ENCODE measurements at places on chromosomes 1 and 21. TPM values are rescaled to one million over a fixed set of nuclear protein-coding genes. Genes with fewer than 3 reads are reported as not detected.

DNA sequence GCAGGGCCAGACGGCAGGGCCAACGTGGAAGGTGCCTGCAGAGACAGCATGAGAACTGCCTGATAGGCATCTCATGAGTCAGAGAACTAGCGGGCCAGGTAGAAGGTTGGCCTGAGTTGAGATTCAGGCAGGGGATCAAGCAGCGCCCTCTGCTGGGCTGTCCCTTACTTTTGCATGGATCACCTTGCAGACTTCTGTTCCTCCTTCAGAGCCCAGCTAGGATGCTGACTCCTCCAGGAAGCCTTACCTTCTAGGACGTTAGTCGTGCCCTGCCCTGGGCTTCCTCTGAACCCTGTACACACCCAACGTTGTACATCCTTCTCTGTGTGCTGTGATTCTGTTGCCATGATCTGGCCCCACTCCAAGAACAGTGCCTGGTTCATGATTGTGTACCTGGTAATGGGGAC is 231.3 kb upstream of the VAMP3 start:
- no peaks in the 10 kb centered on the region for H3K4me1 ChIP-seq
- peaks cover 5% of the 10 kb centered on the region for H3K27me3 ChIP-seq
- H3K4me3 ChIP-seq, result no peak overlapping the region
- H3K27ac ChIP-seq, result no peak overlapping the region
- H3K36me3 ChIP-seq, result no peaks in the 10 kb centered on the region
- DNase-seq, result no peak

DNA sequence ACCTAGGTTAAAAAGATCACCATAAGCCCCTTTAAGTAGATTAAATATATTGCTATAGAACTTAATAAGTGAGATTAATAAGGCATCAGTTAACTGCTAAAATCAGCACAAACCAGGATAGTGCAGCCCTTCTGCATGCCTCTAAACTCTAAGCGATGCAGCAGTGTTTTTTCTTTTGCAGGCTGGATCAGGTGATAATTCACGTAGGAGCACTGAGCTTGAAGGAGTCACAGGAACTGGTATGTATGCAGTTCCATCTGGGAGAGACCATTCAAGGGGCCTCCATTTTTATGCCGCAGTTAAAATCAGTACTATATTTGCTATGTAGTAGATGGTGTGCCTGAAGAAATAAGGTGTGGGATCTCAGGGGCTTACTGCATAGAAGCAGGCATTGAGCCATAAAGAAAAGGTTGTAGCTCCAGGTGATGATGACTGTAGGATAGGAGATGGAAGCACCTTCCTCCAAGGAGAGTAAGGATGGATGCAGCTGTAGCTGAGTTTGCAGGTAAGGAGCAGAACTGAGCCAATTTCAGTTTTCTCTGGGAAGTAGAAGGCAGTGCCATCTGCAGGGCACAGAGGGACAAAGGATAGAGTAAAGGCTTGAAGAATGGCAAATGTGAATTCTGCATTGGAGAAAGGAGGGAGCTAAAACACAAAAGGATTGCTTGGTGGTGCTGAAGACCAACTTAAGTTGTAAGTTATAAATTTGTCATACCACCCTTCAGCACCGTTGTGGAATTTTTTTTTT is 22.6 kb downstream of the NPL start:
- peaks cover 3% of the 10 kb centered on the region for H3K36me3 ChIP-seq
- no peaks in the 10 kb centered on the region for H3K27me3 ChIP-seq
- H3K4me1 ChIP-seq, result no peaks in the 10 kb centered on the region

GRCh38 chr1:226047495-226047894 is 15.0 kb upstream of the H3-3A start:
- H3K27me3 ChIP-seq, result no peaks in the 10 kb centered on the region
- no peaks in the 10 kb centered on the region for H3K4me1 ChIP-seq
- no peak for DNase-seq

DNA sequence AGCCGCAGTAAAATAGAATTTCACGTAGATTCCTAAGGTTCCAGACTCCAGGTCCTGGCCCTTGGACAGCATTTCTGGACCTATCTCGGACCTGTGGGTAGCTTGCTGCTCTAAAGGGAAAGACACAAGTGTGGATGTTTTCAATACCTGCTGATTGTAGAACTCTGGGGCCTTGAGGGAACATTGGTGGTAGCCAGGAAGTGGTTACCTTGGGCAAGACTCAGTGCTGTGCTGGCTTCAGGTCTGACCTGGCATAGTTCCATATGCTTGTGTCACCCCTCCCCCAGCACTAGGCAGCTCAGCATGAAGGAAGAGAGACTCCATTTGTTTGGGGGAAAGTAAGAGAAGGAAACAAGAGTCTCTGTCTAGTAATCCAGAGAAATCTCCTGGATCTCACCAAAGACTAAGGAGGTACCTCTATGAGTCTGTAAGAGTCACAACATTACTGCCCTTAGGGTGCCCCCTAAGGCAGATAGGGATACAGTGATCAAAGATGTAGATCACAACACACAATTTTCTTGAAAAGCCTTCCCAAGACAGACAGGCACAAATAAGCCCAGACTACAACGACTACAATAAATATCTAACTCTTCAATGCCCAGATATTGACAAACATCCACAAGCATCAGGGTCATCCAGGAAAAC is 398.8 kb downstream of the TGFB2 start:
- H3K36me3 ChIP-seq, result peaks cover 2% of the 10 kb centered on the region
- H3K4me1 ChIP-seq, result no peaks in the 10 kb centered on the region
- H3K27me3 ChIP-seq, result no peaks in the 10 kb centered on the region
- H3K4me3 ChIP-seq, result no peak overlapping the region

- peaks cover 14% of the 10 kb centered on the region for H3K36me3 ChIP-seq
- peak overlapping the region; percentile 99 for H3K4me3 ChIP-seq
- DNase-seq, result no peak
These were observed 422 bp upstream of the RSBN1 start for GRCh38 chr1:113812661-113813135.

DNA sequence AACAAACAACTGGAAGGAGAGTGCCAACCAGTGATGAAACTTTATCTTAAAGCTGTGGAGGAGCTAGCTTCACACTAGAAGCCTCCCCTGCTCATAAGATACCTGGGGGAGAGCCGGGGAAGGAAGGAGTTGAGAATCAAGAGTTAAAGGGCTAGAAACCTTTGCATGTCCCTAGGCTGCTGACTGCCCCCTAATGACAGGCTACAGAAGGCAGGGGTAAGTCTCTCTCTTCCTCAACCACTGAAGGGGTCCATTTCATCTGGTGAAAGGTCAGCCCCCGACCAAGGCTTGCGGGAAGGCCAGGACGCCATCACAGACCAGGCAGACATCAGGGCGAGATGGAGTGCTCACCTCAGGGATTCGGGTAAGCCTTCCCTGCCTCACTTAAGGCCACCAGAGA is 65.6 kb upstream of the GRHL3 start:
- H3K36me3 ChIP-seq, result no peaks in the 10 kb centered on the region
- no peak overlapping the region for H3K27ac ChIP-seq
- H3K27me3 ChIP-seq, result peaks cover 4% of the 10 kb centered on the region
- H3K4me1 ChIP-seq, result peaks cover 3% of the 10 kb centered on the region

The SLC30A2 gene
- not detected for total RNA-seq

DNA sequence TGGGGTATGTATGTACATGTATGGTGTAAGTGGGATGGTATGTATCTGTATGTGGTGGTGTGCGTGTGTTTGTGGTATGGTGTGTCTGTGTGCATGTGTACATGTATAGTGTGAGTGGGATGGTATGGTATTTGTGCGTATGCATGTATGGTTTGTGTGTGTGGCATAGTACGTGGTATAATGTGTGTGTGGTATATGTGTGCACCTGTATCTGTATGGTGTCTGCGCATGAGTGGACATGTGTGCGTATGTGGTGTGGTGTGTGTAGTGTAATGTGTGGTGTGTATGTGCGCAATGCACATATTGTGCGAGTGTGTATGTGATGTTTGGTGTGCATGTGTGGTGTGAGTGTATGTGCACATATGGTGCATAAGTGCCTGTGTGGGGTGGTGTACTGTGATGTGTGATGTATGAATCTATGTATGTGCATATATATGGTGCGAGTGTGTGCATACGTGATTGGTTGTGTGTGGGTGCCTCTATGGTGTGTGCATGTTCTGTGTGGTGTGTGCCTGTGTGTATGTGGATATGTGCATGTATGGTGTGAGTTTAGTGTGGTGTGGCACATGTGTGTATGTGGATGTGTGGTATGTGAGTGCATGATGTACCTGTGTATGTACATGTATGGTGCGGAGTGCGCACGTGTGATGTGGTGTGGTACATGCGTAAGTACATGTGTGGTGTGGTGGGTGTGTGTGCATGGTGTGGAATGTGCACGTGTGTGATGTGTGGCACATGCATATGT is 38.8 kb downstream of the WDR4 start:
- no peak for DNase-seq
- H3K4me1 ChIP-seq, result peaks cover 3% of the 10 kb centered on the region
- peaks cover 26% of the 10 kb centered on the region for H3K36me3 ChIP-seq
- no peak overlapping the region for H3K4me3 ChIP-seq
- H3K27ac ChIP-seq, result no peak overlapping the region

DNA sequence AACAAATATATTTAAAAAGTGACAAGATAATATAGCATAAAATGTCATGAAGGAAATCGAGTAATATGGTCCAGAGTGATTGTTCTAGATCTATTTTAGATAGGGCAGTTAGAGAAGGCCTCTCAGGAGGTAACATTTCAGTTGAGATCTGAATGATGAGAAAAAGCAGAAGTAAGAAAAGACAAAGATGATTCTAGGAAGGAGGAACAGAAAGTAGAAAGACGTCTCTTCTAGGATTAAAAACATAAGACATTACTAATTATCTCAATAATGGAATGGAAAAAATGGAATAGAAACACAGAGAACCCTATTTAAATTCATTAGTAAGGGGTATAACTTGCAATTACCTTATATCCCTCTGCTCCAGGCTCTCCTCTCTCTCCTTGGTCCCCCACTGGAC is 130.0 kb upstream of the ZNHIT6 start:
- no peak overlapping the region for H3K27ac ChIP-seq
- DNase-seq, result no peak
- H3K36me3 ChIP-seq, result no peaks in the 10 kb centered on the region
- H3K27me3 ChIP-seq, result peaks cover 3% of the 10 kb centered on the region
- no peak overlapping the region for H3K4me3 ChIP-seq

GRCh38 chr1:29550119-29550841 is 314.0 kb downstream of the PTPRU start:
- no peak overlapping the region for H3K27ac ChIP-seq
- DNase-seq, result no peak
- H3K36me3 ChIP-seq, result no peaks in the 10 kb centered on the region
- H3K4me1 ChIP-seq, result no peaks in the 10 kb centered on the region
- H3K27me3 ChIP-seq, result no peaks in the 10 kb centered on the region

DNA sequence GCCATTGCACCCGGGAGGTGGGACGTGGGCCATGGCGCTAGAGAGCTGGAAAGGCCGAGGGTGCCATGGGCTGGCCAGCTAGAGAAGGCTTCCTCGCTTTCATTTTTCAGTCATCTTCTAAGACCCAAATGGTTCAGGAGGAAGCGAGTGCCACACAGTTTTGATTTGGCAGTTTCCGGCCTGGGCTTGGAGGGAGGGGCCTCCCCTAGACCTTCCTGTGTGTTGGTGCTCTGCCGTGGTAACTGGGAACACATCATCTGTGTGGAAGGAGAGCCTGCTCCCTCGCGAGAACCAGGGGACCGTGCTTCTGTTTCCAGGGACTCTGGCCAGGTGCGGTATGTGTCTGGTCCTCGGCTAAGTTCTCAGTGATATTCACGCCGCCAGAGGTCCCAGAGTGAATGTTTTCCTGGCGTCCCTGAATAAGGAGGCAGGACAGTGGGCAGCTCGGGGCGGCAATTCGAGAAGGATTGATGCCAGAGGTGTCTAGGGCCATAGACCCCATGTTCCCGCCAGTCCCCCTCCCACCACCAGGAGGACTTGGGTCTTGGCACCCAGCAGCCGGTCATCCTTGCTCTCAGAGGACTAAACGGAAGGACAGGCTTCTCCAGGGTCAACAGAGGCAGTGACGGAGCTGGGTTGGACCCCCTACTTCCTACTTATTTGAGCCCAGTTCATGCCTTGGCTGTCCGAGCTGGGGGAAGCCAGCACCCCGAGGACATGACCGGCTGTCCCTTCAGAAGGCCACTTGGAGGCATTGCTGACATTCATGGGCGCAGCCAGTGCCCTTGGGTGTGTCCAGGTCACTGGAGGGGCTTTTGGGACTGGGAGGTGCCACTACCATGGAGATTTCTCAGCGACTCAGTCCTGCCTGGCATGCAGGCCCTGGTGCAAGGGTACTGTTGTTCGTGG is 2.7 kb upstream of the NPHP4 start:
- H3K4me3 ChIP-seq, result peak overlapping the region; percentile 99
- peak; percentile 57 for DNase-seq
- H3K36me3 ChIP-seq, result peaks cover 2% of the 10 kb centered on the region

DNA sequence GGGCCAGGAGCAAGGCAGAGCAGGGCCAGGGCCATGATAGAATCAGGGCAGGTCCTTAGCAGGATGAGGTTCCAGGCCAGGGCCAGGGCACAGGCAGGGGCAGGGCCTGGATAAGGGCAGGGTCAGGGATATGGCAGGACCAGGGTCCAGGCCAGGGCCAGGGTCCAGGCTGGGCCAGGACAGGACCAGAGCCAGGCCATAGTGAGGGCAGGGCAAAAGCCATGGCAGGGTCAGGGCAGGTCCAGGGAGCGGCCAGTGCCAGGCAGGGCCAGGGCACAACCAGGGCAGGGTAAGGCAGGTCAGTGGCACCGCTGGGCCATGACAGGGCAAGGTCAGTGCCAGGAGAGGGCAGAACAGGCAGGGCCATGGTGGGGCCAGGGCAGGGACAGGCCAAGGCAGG is 152.2 kb downstream of the LIPI start:
- H3K36me3 ChIP-seq, result peaks cover 12% of the 10 kb centered on the region
- H3K27me3 ChIP-seq, result no peaks in the 10 kb centered on the region
- H3K27ac ChIP-seq, result no peak overlapping the region
- no peak overlapping the region for H3K4me3 ChIP-seq

The FGR gene
- total RNA-seq, result 0.35 TPM

- no peaks in the 10 kb centered on the region for H3K27me3 ChIP-seq
- DNase-seq, result peak; percentile 71
These were observed 17.2 kb upstream of the RASSF5 start for GRCh38 chr1:206489980-206490770.

GRCh38 chr1:63713627-63714481 is 60.0 kb upstream of the ROR1 start:
- H3K4me3 ChIP-seq, result no peak overlapping the region
- no peaks in the 10 kb centered on the region for H3K36me3 ChIP-seq
- H3K27me3 ChIP-seq, result peaks cover 14% of the 10 kb centered on the region
- DNase-seq, result no peak

- H3K27me3 ChIP-seq, result no peaks in the 10 kb centered on the region
- no peak overlapping the region for H3K4me3 ChIP-seq
- H3K27ac ChIP-seq, result peak overlapping the region; percentile 47
- H3K4me1 ChIP-seq, result peaks cover 2% of the 10 kb centered on the region
These were observed 10.2 kb upstream of the CREG1 start for GRCh38 chr1:167563579-167564246.

GRCh38 chr1:205918955-205919746 is 24.1 kb downstream of the SLC26A9 start:
- peak; percentile 62 for DNase-seq
- H3K27ac ChIP-seq, result no peak overlapping the region
- H3K36me3 ChIP-seq, result no peaks in the 10 kb centered on the region
- H3K27me3 ChIP-seq, result peaks cover 7% of the 10 kb centered on the region

The CRNN gene
- total RNA-seq, result not detected

The LAPTM5 gene
- total RNA-seq, result 232 TPM
